NCI-H510A (cell line): ENCODE measurements at places on chromosomes 3 and 15.
A peak's percentile ranks its signal among the peaks of the same experiment; 100 is the strongest.

DNA sequence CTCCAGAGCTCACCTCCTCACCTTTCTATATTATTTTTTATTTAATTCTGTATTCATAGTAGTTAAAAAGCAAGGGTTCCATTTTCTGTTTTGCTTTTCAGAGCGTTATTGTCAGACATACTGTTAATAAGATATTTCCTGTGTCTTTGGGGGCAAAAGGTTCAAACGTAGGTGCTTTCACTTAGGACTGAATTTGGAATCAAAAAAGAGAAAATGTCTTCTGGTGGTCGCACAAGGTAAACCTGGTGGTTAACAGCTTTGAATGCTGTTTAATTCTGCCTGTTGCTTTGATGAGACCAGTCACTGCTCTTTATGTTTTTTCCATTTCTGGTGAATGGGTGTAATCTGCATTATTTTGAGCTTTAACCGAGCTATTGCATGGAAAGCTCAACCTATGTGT is 212.5 kb downstream of the TCF12 start:
- no peak for DNase-seq

GRCh38 chr3:155604126-155604525 is 140.7 kb downstream of the PLCH1 start:
- no peak for DNase-seq

DNA sequence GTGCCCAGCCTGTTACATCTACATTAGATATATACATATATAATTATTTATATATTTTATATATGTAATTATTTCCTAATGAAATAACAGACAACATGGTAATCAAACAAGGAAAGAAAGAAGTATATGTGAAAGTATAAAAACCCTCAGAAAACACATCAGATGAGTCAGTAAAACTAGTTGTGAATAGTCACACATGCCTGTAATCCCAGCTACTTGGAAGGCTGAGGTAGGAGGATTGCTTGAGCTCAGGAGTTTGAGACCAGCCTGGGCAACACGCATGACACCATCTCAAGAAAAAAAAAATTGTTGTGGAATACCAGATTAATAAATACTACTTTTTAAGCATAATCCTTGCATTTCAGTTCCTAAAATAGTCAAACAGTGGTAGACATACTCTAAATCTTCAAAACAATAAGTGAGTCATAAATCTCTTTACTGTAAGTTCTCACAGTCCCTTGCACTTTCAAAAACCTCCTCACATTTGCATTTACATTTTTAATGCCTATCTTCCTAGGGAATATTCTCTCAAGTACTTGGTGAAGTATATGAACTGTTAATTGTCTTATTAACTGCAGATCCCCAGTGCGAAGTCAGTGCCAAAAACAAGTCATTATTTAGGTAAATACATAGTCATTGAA is 106.5 kb downstream of the MYO9A start:
- no peak for DNase-seq

DNA sequence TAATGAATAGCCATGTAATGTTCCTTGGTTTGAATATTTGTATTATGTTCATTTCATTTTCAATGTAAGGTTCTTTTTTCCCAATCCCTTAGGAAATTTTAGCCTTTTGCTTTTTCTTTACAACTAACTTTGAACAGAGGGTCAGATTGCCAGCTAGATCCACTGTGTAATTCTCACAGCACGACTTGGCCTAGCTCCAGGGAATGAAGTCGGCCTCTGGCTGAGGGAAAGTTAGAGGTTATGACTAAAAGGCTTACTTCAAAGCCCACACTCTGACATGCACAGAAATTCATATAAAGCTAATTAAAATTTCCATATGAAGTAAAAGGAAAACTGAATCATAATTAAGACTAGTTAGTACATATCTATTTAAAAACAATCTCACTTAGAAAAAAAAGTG is 38.7 kb downstream of the ROBO1 start:
- DNase-seq = no peak

- no peak for DNase-seq
These were observed 49.4 kb downstream of the MYZAP start for GRCh38 chr15:57640930-57641682.

DNA sequence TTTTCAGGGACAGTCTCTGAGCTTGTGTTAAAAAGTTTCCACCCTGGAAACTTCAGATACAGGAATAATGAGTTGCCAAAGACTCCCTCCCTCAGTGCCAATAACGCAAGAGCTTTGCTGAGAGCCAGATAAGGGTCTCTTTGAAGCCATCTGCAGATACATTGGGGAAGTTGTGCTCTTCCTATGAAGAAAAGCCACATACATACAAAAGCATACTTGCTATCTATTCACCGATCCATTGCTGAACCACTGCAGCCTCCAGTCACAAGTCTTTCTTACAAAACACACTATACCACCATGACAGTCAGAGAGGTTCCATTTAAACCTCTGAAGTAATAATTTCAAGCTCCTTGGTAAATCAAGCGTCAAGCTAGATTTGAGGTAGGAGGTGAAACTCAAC is 10.0 kb upstream of the RETNLB start:
- DNase-seq = no peak

DNA sequence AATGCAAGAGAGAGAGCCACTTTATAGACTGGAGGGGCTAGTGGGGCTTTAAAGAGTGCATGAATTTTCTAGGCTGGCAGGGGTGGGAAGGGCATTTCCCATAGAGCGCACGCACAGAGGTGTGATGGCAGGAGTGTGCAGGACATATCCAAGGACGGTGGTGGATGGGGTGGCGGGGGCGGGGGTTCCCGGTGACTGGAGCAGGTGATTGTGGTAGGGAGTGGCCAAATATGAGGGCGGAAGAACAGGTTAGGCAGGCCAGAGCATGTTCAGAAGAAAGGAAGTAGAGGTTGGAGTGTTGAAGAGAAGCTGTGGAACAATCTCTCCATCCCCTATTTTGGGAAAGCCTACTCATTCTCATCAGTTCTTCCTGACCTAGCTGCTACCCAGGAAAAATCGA is 18.1 kb downstream of the FAM81A start:
- DNase-seq = peak; percentile 73

DNA sequence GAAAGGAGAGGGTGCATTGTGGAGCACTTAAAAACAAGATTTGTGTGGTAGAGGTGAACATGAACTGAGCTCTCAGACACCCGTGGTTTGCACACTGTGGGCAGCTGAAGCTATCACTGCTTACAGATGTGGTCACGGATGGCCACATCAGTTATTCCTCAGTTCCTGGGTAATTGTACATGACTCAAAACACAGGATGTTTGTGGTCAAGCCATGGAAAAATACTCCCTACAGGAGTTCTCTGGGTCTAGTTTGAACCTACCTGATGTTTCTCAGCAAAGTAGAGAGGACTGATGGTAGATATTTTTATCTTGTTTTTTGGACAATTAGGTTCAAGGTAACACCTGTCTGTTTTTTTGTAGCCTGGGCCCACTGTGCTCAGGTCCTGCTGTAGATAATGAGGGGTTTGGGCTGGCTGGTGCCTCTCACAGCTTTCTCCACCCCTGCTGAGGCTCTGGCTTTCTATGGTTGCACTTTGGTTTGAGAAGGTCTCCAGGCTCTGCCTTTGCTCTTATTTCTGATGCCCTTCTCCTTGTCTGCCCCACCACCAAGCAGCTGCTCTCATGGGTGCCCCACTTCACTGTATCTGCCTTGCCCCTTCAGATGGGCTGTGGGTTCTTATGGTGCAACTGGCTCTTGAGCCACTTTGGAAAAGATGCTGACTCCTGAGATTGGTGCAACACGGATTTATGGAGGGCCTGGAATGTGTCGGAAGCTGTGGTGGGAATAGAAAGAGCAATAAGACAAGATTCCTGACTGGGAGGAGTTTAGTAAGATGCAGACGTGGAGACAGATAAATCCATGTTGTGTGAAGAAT is 40.1 kb downstream of the CDCP1 start:
- DNase-seq = no peak

- no peak for DNase-seq
These were observed 33.5 kb downstream of the TRPM1 start for GRCh38 chr15:31067890-31068603.

DNA sequence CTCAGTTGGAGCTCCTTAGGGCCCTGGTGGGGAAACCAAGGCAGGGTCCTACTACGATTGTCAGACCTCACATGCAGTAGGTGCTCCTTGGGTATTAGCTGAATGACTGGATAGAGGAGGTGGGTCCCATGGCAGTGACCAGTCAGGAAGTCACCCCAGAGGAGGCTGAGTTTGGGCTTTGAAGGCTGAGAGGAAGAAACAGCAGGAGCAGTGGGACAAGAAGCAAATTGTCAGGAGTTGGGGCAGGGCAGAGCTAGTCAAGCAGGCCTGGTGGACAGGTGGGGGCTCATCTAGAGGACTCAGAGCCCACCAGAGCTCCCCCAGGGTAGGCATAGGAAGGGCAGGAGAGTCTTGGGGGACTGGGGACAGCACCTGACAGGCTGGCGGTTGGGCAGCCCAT is 3.1 kb downstream of the NBEAL2 start:
- no peak for DNase-seq

GRCh38 chr3:47908744-47909143 is 105.8 kb downstream of the DHX30 start:
- no peak for DNase-seq

- DNase-seq = no peak
These were observed 388.4 kb downstream of the RSL24D1 start for GRCh38 chr15:54808321-54808720.

DNA sequence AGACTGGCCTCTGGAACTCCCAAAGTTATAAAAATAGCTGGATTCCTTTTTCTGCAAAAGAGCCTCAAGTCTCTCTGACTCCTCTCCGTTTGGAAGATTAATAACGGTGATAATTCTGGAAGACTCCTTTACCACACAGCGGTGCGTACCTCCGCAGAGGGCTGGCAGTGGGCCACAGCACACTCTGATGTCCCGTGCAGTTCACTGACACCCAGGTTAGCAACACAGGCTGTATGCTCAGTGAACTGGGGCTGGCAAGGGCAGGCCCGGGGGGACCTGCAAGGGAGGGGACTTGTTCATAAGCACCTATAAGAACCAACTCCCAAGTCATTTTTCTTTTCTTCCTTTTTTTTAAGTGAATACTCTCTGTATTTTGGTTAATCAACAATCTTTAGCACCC is 120.3 kb upstream of the TJP1 start:
- DNase-seq = no peak

DNA sequence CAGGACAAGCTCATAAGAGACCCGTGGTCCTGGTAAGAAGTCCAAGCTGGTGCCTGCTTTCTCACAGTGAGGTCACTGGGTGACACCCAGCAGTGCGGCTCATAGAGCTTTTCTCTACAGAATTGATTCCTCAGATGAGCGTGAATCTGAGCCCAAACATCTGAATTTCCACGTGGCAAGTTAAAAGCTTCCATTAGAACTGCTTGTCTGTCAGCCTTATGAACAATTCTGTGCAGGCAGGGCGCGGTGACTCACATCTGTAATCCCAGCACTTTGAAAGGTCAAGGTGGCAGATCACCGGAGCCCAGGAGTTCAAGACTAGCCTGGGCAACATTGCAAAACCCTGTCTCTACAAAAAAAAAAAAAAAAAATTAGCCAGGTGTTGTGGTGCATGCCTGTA is 113.1 kb upstream of the ABHD17C start:
- DNase-seq = no peak

DNA sequence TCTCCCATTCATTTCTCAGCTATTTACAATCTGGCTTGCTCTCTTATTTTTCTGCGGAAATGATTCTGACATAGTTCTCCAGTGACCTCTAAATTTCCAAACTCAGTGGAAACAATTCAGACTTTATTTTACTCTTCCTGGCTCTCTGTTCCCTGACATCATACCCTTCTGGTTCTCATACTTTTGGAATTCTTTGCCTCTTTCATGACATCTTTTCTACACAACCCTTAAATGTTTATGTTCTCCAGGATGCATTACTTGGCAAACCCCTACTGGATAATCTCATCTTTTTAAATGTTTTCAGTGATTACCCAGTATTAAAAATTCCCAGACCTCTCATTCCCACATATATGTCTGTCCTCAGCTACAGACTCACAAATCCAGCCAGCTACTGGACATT is 23.9 kb upstream of the PLSCR4 start:
- DNase-seq = no peak

DNA sequence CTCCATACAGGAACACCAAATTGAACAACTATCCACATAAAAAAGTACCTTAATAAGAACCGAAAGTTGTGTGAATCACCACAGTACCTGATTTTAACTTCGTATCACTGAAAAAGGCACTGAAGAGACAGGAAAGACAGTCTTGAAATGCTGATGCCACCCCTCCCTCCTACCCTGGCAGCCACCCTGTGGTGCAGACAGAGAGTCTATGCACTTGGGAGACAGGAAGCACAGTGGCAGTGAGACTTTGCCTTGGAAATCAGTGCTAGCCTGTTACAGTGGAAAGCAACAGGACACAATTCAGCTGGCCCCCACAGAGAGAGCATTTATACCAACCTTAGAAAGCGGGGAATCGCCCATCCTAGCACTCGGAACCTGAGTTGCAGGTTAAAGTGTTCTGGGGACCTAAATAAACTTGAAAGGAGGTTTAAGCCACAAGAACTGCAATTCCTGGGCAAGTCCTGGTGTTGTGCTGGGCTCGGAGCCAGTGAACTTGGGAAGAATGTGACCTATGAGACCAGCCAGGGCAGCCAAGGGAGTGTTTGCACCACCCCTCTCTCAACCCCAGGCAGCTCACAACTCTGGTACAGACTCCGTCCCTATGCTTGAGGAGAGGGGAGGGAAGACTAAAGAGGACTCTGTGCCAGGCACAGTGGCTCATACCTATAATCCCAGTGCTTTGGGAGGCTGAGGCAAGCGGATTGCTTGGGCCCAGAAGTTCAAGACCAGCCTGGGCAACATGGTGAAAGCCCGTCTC is 240.1 kb downstream of the ISL2 start:
- DNase-seq = no peak

- DNase-seq = no peak
These were observed 222.7 kb downstream of the TP63 start for GRCh38 chr3:189853906-189854305.

GRCh38 chr3:142904639-142905436 is 16.0 kb upstream of the PCOLCE2 start:
- DNase-seq = no peak
